ENCODE measurements at places on chromosomes 2 and 18.
A peak's percentile ranks its signal among the peaks of the same experiment; 100 is the strongest.

DNA sequence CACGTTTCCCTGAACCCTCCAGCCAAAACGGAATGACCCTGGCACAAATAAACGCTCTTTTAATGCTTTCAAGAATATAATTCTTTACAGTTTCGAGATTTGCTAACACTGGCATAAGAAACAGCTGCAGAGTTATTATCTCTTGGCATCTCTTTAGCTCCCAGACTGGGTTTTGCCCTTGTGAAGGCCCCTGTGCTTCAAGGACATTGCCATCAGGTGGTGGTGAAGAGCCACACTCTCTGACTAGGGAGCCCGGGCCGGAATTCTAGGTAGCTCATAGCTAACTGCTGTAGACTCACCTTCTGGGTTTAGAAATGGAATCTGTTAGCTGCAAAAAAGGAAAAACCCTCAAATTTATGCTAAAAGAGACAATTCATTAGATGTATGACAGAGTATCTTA is 13.3 kb upstream of the GALNT14 start:
- DNase-seq, result no peak

- DNase-seq, result no peak
Measured at GRCh38 chr18:59448546-59448945, 89.5 kb upstream of the LMAN1 start.

DNA sequence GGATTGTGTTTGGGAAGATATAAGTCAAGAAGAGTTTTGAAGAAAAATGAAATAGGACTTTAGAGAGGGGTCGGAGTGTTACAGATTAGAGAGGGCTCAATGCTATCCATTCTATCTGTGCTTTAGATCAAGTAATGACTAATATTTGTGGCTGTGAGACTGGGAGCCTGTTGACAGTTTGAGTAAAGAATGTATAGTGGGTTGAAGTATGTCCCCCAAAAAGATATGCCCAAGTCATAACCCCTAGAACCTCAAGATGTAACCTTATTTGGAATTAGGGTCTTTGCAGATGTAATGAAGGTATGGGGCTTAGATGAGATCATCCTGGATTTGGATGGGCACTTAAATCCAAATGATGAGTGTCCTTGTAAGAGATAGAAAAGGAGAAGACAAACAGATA is 55.3 kb upstream of the SERPINE2 start:
- no peak for DNase-seq

- DNase-seq, result no peak
Measured at GRCh38 chr2:96839293-96839874, 4.4 kb downstream of the ANKRD23 start.

GRCh38 chr18:43485545-43485963 is 208.3 kb upstream of the SYT4 start:
- no peak for DNase-seq

DNA sequence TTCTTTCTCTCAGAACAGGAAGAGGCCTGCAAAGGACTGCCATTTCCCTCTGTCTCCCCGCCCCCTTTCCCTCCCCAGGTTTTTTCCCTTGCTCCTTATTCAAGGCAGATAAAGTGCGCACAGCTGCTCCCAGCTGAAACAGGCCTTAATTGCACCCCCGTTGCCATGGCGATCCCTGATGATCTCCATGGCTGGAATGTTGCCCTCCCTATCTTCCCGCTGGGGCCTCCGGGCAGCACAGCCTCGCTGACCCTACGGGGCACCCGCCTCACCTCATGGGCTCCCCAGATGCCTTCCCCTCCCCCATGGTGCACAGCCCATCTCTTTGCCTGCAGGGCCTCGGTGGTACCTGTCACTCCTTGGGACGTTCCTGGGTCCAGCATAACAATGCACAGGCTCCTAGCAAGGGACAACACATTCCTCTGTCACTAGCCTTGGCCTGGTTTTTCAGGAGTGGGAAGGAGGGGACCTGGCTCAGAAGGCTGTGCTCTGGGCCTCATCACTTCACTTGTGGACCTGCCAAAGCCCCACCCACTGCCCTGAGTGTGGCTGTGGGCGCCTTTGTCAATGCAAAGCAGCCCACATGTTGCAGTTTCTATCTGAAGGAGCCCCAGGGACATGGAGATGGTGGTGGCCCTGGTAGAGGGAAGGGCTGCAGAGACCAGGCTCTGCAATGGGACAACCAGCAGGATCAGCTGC is 115.0 kb downstream of the CELF4 start:
- DNase-seq, result no peak

- DNase-seq, result no peak
Measured at GRCh38 chr2:235573331-235574221, 79.7 kb downstream of the AGAP1 start.

DNA sequence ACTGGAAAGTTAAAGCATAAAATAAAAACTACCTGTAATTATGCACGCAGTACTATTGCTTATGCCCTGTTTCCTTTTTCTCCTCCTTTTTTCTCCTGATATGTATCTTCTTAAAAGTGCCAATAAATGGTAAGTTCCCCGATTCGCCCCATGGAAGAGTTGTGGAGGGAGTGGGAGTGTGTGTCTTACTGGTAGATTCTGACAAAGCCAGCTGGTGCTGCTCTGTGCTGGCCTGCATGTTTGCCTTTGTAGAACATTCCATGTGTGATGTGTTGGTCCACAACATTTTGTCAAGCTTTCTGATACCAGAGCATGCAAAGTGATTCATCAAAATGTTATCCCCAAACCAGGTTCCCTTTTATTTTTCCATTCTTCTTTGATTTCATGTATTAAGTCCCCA is 356.9 kb upstream of the RAB12 start:
- no peak for DNase-seq

GRCh38 chr18:10086458-10087210 is 172.8 kb downstream of the VAPA start:
- no peak for DNase-seq

- DNase-seq, result no peak
Measured at GRCh38 chr2:120929829-120930228, 194.2 kb downstream of the GLI2 start.

GRCh38 chr18:48123941-48124340 is 193.5 kb upstream of the SMAD2 start:
- DNase-seq, result no peak

DNA sequence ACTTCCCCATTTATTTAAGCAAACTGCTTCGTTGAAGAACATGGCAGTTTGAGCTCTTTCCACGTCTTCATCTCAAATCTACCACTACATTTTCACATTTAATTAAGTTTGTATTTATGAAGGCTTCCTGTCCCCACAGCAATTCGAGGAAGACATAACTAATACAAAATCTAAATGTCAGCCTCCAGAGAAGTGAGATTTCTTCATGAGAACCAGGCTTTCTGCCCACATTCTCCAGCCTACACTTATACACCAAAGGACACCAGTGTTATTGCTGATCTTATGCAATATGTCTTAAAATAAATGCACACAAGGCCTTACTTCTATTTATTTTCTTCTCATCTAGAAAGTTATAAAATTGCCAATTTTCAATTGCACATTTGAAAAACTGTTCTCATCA is 1209.3 kb upstream of the FAM98A start:
- DNase-seq, result no peak

DNA sequence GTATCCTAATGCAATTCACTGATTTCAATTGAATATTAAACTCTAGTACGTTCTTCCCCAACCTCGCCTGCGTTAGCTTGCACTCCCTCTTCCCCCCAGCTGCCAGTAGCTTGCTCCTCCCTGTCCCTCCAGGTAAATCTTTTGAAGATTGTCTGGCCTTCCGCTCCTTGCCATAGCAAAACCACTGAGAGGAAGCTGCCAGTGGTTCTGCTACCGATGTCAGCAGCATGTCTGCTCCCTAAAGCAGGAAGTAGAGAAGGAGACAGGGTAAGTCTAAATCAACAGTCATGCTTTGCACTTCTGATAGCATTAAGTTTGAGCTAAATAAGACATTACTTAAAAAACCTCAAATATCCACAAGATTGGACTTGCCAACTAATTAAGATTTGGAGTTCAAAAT is 89.1 kb downstream of the SCN2A start:
- peak; percentile 3 for DNase-seq

GRCh38 chr2:10079266-10079869 is 843 bp downstream of the CYS1 start:
- peak; percentile 40 for DNase-seq

GRCh38 chr2:117832905-117833613 is 18.6 kb downstream of the DDX18 start:
- DNase-seq, result no peak

DNA sequence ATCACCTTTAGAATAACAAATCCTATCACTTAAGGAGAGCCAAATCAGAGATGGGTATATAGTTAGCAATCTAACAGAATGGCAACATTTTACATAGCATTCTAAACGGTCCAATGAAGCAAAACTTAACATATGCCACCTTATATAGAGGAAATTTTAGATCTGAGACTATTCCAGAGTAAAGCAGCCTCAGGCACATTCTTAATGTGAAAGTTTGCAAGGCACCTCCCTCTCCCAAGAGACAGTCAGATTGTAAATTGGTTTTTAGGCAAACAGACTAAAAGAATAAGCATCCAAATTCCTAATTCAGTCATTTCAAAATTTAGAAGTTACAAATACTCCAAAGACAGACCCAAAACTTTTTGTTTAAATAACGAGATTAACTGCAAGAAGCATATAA is 292.9 kb downstream of the STK39 start:
- no peak for DNase-seq

GRCh38 chr2:204249437-204249836 is 295.8 kb upstream of the PARD3B start:
- DNase-seq, result no peak

DNA sequence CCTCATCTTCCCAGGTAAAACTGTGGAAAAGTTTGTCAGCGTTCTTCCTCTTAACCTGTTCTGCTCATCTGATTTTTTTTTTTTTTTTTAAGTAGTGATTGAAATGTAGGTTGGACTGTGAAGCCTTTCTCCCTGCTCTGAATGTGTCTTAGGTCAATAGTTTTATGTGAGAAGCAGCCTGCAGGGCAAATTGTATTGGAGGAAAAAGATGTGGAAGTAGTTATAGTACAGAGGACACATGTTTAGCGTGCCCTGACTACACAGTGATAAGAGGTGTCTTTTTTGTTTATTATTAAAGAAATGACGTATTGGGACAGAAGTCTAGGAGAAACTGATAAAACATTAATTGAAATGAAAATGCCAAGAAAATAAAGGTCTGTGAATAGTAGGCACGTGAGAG is 1.5 kb downstream of the MTA3 start:
- DNase-seq, result peak; percentile 34

DNA sequence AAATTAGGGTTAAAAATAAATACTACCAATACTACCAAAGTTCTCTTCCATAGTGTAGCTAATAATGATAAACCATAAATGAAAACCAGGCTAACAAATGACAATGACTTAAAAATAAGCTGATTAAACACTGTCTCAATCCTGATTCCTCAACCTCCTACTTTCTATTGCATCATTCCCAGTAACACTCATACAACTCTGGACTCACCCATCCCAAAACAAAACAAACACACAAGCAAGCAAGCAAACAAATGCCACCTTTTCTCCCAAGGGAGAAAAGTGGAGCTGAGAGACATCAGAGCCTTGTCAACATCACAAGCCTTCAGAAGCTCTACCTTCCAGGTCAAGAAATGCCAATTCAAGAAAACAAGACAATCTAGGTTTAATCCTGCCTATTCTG is 620.7 kb downstream of the NYAP2 start:
- DNase-seq, result no peak

DNA sequence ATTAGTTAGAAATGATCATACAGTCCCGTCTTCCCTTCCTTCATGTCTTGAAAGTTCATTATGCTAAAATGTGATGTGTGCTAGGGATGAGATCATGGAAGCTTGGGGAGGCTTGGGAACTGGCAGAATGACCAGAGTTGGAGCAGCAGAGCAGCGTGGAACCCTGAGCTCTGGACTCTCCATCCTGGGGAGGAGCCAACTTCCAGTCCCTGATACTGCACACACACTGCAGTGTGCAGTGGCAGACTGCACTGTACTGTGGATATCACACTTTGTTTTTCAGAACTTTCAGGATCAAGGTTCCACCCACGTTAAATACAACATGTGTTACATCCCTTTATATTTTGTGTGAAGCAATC is 27.3 kb upstream of the GREB1 start:
- no peak for DNase-seq

- DNase-seq, result no peak
Measured at GRCh38 chr18:34767601-34768027, 57.5 kb downstream of the DTNA start.

- DNase-seq, result peak; percentile 77
Measured at GRCh38 chr2:202178346-202178958, 59.9 kb downstream of the SUMO1 start.

DNA sequence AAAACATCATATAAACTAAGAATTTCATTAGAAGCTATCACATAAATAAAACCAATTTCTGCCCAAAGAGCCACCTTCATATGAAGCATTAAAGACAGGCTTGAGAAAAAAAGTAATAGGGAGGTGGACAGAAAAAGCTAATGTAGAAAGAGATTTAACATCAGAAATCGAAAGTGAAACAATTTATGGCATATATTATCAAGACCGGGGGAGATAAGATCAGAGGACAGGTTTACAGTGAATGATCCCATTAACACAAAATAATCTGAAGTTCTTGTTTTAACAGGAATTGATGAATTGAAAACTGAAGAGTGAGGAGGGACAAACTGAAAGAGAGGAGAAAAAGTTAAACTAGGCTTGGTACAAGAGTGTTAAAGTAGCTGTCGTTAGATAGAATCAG is 786.3 kb upstream of the FSHR start:
- peak; percentile 2 for DNase-seq

- no peak for DNase-seq
Measured at GRCh38 chr2:151098841-151099240, 162.8 kb downstream of the RBM43 start.

DNA sequence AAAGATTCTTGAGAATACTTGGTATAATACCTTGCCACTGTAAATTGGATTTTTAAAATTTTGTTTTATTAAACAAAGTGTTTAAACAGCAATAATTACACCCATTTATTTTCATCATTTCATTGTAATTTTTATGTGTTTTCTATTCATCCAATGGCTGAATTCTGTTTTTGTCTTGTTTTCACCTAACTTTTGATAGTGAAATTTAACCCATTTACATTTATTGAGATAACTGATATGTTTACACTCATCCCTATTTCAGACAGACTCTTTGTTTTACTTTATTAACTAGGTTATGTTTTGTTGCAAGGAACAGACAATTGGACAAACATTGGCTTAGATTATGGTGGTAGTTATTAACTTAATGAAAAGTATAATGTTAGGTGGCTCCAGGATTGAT is 113.1 kb upstream of the REG3A start:
- DNase-seq, result no peak

- no peak for DNase-seq
Measured at GRCh38 chr18:13381944-13382365, 163.4 kb downstream of the LDLRAD4 start.

DNA sequence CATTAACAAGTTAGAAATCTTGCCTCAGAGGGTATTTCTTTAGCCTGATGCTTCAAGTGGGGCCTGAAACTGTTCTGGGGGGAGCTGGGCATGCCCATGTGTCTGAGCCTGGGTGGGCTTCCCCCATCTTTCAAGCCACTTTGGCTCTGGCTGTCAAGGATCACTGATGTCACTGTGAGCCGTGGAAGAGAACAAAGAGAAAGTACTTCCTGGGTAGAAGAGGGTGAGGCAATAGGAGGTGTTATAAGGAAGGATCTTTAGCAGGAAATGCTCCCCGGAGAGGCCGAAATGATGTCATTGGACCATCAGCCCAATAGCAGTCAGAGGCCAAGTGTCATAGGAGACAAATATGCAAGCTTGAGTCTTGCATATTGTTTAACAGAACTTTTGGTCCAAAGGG is 228.4 kb upstream of the MEX3C start:
- DNase-seq, result no peak
